Stimulated activated naive B cell treated with anti-CD40 and anti-IgM and Interleukin-4, amounts not matched to agents 10 μg/mL and 1 μg/mL and 100 μg/mL, for 72 hours (primary cell): ENCODE measurements at places on chromosomes 2 and 18.

- DNase-seq, result no peak
These were observed 17.1 kb upstream of the CTIF start for GRCh38 chr18:48521723-48522122.

DNA sequence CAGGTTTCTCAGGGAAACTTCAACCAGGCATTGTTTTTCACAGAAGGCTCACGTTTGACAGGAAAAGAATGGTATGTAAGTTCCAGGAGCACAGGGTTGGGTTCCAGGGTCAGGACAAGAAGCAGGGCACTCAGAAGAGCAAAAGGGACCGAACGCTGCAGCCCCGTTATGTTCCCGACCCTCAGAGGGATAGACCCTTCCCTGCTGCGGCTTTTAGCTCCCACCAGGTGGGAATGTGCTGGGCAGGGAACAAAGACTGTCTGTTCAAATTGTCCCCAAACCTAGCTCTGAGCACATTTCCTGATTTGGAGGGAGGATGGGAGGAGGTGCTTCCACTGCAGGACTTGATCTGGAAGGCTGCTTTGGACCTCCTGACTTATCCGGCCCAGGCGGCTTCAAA lies 130.1 kb downstream of the RAB3GAP1 start:
- no peak for DNase-seq

DNA sequence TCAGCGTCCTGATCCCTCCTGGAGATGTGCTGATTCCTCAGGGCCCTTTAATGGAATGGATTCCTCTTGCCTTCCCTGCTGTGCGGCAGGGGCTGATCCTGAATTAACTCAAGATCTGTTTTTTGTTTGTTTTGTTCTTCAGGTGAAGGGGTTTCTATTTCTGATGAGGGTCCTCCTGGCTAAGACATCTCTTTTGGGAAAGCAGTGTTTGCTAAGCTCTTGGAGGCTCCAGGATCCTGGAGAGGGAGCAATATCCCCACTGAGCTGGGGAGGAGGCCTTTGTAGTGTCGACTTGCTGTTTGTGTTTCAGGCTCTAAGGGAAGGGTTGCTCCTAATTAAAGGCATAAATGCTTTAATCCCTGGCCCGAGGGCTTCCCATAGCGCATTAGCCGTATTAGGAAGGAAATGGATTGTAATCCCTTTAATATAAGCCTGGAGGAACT lies 65.3 kb upstream of the FOXI3 start:
- DNase-seq, result no peak

GRCh38 chr2:26590980-26591618 lies 50.1 kb downstream of the CIB4 start:
- DNase-seq, result no peak
